Cortex of kidney (tissue), 1 donor: ENCODE measurements at places on chromosomes 6 and 20.

- no peak for DNase-seq
These were observed 124.0 kb upstream of the MAFB start for GRCh38 chr20:40813029-40813431.

GRCh38 chr6:159043251-159043650 is 1.5 kb downstream of the TAGAP start:
- no peak for DNase-seq

DNA sequence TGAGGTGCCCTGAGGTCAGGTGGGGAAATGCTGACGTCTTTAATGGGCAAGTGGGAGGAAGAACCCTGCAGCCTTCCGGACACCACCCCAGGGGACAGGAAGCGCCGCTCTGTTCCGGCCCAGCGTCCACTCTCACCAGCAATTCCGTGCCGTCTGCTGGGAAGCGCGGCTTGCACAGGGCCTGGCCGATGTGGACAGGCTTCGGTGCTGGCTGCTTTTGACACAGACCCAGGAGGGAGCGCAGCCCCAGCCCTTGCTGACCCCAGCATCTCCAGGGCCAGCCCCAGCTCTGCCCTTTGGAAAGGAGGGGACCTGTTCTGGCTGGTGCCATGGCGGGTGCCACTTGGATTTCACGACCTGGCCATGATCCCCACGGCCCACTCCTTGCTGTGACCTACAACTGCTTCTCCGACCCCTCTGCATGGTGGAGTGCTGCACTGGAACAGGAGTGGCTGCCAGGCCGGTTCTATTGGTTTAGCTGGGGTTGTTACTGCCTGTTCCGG is 123.2 kb downstream of the DLL1 start:
- no peak for DNase-seq

DNA sequence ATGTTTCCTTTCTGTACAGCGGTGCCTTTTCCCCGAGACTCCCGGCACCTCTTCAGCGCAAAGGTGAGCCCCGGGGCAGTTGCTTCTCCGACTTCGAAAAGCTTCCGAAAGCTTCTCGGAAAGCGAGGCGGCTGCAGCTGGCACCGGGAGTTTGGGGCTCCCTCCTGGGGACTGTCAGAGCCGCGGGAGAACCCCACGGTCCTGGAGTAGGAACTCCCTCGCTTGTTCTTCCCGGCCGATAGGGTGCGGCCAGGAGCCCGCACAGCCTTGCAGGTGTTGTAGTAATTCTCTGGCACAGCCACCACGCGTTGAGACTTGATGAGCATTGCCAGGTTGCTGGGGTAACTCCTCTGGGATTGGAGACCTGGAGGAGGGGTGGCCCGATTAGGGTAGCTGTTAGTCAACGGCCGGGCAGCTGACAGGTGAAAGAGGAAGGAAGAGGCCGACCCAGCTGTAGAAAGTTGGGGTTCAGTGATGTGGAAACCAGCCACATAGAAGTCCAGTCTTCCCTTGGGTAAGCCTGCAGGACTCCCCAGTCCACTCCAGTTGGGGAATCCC is 721 bp downstream of the KDM1B start:
- no peak for DNase-seq

DNA sequence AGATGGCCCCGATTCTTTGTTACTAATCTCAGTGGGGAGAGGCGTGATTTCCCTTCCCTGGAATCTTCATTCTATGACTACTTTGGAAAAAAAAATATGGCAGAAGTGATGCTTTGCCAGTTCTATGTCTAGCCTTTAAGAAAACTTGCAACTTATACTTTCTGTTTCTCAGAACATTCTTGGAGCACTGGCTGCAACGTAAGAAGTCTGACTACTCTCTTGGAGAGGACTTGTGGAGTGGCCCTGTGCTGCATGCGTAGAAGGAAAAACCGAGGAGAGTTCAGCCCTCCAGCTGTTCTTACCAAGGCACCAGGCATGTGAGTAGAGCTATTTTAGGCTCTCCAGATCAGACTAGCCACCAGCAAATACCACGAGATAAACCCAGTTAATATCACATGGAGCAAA is 77.6 kb upstream of the STXBP5 start:
- DNase-seq: no peak

- DNase-seq: no peak
These were observed 48.5 kb downstream of the PYGB start for GRCh38 chr20:25296094-25297093.

DNA sequence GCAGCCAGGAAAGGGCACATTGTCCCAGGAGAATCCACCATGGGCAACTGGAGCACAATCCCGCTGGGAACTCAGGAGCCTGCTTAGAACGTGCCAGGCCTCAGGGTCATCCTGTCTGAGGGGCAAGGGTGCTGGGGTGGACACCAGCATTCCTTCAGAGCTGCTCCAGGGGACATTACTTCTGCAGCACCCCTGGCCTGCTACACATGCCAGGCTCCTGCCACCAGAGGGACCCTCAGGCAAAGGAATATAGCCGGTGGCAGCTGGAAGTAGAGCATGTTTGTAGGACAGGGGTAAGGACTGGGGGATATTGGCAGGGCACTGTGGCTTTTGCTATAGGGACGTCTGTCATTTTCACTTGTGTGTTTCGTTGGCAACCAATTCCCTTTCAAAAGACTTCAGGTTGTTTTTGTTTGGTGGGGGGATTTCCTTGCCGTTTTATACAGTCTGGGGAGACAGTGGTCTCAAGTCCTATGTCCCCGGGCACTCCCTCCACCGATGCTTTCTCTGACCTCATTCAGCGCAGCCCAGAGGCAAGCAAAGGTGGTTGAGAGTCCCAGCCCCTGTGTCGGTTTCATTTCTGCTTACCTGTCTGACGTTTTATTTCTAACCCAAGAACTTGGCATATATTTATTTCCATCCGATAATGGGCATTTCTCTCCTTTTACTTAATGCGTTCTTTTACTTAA is 130.8 kb downstream of the JPH2 start:
- DNase-seq: no peak

DNA sequence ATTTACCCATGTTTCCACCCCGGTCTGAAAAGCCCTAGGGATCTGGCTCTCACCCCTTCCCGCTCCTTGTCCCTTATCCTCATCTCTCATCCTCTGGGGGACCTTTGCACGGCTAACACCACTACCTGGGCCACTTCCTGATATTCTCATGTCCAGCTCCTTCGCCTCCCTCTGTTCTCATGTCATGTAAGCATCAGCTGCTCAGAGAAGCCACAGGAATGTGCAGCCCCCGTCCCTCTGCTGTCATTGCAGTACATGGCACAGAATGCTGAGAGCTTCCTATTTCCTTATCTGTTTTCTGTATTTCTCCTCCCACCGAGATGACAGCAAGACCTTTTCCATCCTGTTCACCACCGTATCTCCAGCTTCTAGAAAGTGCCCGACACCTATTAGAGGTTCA is 102.4 kb downstream of the MTHFD1L start:
- DNase-seq: no peak

- DNase-seq: no peak
These were observed 43.8 kb upstream of the AFDN start for GRCh38 chr6:167782698-167783517.
